ENCODE measurements at places on chromosomes 3 and 15.

- no peak for DNase-seq
These were observed 352.5 kb downstream of the GAP43 start for GRCh38 chr3:115975796-115976195.

GRCh38 chr3:126256251-126256650 is 75.9 kb upstream of the ALDH1L1 start:
- DNase-seq, result no peak

DNA sequence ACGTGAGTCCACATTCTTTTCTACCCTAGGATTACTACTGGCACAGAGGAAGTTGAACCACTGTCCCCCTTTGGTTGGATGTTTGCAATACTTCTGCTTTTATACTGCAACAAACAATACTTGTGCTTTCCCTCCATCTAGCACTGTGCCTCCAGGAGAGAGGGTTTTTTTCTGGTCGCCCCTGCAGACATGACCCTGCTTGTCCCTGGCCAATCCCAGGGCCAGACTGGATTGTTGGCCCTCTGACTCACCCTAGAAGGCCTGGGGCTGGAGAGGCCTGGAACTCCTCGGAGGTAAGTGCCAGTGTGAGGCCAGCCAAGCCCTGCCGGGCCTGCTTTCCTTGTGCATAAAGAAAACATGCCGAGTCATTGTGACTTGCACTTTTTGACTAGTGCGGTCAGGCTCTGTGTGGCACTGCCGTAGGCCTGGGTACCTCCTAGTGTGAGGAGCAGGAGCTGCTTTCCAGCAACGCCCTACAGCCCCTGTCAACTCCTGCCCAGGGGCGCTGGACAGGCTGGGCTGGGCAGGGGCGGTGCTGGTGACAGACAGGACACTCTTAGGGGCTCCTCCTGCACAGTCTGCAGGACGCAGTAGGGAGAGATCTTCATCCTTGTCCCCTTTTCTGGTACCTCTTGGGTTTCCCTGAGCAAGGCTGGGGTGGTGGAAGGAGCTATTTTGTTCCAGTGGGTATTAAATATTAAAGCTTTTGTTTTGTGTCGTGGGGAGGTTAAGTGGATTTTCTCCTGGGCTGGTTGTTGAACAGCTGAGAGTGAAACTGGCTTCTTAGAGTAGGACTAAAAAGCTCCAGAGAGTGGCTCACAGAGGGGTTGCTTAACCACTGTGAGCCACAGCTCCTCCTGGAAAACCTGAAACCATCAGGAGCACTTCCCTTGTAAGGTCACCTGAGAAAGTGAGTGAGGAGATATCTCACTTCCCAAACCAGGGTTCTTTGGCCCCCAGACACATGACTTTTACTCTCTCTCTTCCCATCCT is 14.4 kb upstream of the TKT start:
- no peak for DNase-seq

DNA sequence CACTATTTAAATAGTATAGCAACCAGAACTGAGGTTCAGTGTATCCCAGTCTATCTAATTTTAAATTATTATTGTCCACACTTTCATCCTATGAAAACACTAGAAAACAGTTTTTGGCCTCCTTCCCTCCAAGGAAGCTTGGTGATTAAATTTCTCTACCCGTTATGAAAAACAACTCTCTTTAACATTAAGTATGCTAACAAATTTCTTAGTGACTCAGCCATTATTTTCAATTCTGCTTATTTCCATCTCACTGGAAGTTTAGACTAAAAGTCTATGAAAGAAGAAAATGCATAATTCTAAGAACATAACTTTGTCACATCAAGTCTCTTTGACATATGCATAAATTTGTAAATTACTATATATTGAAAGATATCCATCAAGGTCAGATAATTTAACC is 185.2 kb downstream of the NSUN3 start:
- no peak for DNase-seq

DNA sequence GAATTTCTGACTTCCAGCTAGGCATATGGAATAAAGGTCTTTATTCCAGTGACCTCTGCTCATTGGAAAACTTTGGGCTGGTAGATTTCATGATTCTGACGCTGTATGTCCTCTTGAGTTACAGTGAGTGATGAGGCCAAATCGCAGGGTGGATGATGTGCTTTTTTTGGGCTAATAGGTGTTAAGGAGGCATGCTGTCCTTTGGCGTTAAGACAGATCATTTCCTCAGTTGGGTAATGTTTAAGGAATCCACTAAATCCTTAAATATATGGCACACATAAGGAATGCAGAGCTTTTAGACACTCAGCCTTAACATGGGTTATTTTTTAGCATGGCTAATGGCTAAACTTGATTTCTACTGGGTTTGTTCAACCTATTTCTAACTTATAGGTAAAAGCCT is 87.9 kb downstream of the LPP start:
- DNase-seq, result no peak

Data from stimulated activated CD4-positive, alpha-beta T cell treated with anti-CD3 and anti-CD28 coated beads, TNF-alpha, amount 100 ng/mL, for 48 hours (primary cell).